Fibroblast of lung (primary cell): ENCODE measurements at places on chromosomes 1 and 21.

GRCh38 chr1:116794371-116794770, 40.1 kb downstream of the CD2 start:
- DNase-seq: no peak

GRCh38 chr21:44686843-44687561, 5.0 kb upstream of the KRTAP12-1 start:
- DNase-seq: no peak

- DNase-seq: no peak
Observed at GRCh38 chr1:116769104-116769452, 14.8 kb downstream of the CD2 start.

DNA sequence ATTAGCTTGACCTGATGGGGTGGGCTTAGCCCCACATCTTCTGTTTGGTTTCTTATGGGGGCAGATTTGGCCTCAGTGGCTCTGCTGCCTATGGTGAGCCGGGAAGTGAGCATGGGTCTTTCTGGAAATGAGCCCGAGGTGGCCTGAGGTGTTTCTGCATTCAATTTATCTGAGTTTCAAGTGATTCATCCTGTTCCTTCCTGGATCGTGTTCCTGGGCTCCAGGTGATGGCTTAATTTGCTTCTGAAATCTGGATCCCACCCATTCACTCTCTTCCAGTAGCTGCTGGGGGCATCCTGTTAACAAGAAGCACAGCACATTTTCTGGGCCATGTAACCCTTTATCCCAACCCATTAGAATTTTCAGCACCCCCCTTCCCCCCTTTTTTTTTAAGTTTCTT, 324.6 kb downstream of the CAMTA1 start:
- no peak for DNase-seq

DNA sequence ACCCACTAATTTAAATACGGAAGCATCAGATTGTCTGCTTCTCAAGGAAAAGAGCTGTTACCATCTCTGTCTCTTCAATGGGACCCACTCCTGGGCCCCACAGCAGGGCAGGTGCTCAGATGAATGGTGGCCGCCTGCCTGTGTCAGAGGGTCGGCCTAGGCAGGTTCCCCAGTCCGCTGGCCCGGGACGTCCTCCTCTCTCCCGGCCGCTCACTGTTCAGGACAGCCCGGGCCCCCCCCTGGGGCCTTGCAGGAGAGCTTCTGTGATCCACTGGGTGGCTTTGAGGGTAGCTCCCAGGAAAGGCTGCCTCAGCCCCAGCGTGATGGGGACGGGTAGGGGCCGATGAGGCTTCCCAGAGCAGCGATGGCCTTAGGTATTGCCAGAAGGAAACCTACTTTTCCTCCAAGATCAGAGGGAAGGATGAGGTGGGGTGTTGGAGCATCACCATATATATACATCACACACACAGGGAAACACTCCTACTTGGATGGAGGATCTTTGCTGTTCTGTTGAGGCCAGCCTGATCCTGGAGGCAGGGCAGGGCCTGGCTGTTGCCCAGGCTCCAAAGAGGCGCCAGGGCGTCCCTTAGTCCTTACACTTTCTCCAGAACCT, 231.3 kb downstream of the SDCCAG8 start:
- DNase-seq: no peak
